Smooth muscle cell of trachea (primary cell): ENCODE measurements at places on chromosomes 7 and 10. TPM values are rescaled to one million over a fixed set of nuclear protein-coding genes. Genes with fewer than 3 reads are reported as not detected.

The CHRM2 gene
- total RNA-seq = 1.7 and 12.4 TPM in 2 replicates

The CTAGE8 gene
- total RNA-seq = not detected in 2 replicates

The SCIN gene
- total RNA-seq = under 0.01 TPM in 2 replicates

The CYP2C19 gene
- total RNA-seq = not detected in 2 replicates

The LRRD1 gene
- total RNA-seq = 0.15 TPM in 1 of 2 replicates, not detected in the other

The KLF14 gene
- total RNA-seq = under 0.01 TPM in 1 of 2 replicates, not detected in the other

The BTBD16 gene
- 0.15 TPM in 1 of 2 replicates, not detected in the other for total RNA-seq
